ENCODE measurements at places on chromosomes 1 and 21.

- DNase-seq: no peak
Measured at GRCh38 chr1:41941381-41941780, 22.7 kb upstream of the HIVEP3 start.

- DNase-seq: peak; percentile 23
Measured at GRCh38 chr1:110203021-110203661, 7.0 kb upstream of the KCNC4 start.

DNA sequence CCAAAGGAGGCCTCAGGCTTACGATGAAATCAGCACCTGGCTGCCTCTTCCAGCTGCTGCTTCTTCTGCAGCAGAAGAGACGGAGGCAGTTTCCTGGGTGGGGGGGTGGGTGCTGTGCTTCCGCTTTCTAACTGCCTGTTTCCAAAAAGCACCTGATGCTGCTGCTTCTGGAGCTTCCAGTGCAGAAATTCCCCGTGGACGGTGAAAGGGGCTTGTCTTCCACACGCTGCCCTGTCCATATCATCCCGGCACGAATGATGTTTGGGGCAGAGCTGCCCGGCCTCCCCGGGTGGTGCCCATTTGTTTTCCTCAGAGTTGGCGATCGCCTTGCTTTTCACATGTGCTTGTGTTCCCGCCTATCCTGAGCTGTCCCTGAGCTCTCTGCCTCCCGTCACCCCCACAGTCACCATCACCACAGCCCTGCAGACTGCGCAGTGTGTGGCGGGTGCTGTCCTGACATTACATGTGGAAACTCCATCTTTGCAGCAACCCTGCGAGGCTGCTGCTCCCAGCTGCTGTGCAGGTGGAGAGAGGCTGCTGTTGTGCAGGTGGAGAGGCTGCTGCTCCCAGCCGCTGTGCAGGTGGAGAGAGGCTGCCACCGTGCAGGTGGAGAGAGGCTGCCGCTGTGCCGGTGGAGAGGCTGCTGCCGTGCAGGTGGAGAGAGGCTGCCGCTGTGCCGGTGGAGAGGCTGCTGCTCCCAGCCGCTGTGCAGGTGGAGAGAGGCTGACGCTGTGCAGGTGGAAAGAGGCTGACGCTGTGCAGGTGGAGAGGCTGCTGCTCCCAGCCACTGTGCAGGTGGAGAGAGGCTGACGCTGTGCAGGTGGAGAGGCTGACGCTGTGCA is 1.8 kb downstream of the TTLL10 start:
- no peak for DNase-seq

DNA sequence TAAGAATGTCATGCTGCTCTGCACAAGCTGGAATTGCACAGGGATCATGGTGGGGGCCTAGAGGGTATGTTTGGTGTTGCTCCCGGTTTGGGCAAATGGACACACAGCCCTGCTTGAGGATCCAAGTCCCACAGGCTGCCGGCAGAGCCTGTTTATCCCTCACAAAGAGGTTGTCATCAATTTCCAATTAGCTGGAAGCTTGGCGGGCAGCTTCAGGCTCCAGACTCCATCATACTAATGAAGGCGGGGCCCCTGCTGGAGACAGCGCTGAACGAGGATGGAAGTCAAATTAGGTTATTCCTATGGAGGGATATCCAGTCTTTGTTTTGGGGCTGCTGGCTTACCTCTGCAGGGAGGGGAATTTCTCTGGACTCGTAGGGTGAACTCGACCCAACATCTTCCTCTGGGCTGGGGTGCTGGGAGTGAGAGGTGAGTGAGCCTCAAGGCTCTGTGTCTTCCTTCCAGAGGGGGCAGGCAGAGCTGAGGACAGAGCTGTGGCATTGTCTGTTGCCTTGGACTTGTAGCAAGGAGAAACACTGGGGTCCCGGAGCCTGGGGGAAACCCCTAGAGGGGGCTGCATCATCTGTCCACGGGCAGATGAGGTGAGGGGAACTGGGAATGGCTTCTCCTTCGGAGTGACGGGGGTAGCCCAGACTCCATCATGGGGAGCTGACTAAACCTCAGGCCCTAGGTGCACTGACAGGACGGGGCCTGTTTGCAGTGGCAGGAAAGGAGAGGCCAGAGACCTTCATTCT is 24.9 kb upstream of the PARP1 start:
- no peak for DNase-seq

DNA sequence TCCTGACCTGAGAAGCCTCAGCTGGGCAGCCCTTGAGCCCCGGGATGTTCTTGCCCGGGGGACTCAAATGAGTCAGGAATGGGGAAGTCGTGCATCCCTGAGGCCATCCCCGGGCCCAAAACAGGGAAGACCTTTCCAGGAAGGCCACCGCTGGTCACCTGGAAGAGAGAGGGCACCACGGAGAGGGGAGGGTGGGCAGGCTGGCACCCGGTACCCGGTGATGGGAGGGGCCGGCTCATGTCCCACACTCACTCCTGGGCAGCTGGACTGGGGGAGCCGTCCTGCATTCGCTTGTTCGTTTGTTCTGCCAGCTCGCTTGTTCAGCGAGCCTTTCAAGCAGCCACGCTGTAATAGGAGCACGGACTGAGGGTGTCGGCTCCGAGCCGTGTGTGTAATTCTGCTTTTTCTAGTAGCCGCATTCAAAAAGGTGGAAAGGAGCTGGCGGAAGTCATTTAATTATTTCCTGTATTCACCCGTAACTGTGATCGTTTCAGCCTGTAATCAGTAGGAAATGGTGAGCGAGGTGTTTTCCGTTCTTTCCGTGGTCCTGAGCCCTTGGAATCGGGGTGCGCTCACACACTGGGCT is 48.4 kb upstream of the CCDC27 start:
- DNase-seq: no peak

Measured in stimulated activated CD8-positive, alpha-beta memory T cell treated with anti-CD3 and anti-CD28 coated beads, Interleukin-7, amount 100 ng/mL, for 48 hours (primary cell).